ENCODE measurements at places on chromosomes 12 and 14.

GRCh38 chr14:100237735-100238418 is 1.1 kb upstream of the YY1 start:
- no peak for DNase-seq

DNA sequence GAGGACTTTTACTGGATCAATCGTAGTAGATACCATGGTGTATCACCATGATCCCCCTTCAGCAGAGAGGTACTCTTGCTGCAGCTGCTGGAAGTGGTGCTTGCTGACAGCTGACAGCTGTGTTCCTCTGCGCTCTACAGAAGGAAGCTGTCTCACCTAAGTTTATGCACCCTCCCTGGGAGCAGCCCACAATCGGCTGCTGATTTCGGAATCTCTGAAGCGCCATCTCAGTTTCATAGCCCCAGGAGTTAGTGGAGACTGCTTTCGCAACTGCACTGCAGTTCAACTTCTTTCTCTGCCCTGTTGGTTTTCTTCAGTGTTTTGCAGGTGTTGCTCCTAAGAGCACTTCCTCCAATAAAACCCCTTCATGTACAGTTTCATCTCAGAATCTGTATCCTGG is 237.9 kb downstream of the PAWR start:
- DNase-seq, result no peak

DNA sequence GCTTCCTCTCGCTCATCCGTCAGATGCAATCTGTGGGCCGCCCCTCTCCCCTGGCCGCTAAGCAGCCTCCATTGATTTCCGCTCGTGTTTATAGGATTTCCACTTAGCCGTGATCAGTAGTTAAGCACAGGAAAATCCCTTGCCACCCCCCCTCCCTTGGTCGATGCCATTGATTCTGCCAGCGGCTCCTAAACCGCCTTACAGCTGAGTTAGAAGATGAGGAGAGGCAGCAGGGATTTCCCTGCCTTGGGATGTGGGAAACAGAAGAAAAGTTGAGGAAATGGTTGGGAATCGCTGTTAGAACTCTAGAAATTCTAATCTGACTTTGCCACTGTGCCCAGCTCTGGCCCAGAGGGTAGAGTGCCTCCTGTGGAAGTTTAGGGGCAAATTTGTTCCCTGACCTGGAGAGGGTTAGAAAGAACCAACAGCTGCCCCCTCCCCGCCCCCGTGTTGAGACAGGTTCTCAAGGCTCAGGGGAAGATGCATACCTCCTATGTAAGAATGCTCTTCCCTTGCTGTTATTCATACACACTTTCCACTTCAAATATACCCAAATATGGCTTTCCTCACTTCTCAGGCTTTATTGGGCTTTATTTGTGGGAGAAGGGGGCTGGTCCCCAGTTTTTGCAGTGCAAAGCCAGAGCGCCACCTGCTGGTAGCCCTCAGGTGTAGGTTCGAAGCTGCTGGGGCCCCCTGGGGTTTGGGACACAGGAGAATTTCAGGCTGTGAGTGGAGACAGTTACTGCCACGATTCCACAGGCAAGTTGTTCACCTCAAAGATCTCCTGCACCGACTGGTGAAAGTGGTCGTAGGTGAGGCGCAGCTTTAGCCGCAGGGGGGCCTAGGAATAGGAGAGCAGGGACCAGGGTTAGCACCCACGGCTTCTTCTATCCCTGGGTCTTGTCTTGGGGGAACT is 3.2 kb downstream of the THTPA start:
- peak; percentile 78 for DNase-seq

GRCh38 chr14:23514644-23514957 is 37.0 kb downstream of the ZFHX2 start:
- no peak for DNase-seq

- no peak for DNase-seq
Observed at GRCh38 chr12:43285159-43285598, 266.8 kb downstream of the ADAMTS20 start.

- no peak for DNase-seq
Observed at GRCh38 chr12:79187032-79187431, 322.5 kb downstream of the SYT1 start.

GRCh38 chr12:64890873-64891468 is 66.5 kb downstream of the TBC1D30 start:
- DNase-seq, result peak; percentile 68

DNA sequence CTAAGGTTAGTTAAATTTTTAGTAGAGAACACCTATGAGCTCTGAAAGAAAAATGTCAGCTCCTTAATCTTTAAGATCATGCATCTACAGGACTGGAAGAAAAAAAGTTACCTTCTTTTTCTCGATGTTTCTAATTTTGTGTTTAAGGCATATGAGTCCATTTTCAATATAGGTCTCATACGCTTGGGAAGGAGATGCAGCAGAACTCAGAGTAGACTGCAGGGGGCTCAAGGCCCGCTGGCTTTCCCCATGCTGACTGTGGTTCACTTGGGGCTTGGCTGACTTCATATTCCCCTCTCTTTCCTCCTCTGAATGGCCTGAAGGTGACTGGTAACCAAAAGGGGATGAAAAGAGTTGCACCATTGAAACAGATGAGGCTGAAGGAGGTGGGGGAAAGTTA is 1.5 kb downstream of the CAPRIN2 start:
- peak; percentile 26 for DNase-seq

- DNase-seq, result no peak
Observed at GRCh38 chr14:72851635-72852034, 42.3 kb downstream of the DPF3 start.

DNA sequence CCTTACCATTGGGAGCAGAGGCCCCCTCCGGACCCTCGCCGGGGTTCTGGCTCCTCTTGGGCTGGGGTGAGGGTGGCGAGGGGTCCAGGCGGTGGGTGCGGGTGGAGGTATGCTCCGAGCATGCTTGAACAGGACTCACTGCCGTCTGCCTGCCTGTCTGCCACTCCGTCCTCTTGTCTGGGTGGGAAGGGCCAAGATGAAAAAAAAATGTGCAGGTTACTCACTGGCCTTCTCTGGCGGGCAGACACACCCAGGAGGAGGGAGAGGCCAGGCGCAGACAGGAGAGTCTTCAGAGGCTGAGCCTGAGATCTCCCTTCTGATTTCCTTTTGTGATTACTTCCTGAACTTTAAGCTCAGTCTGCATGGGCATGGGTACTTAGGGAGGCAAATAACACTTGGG is 76.1 kb downstream of the STON2 start:
- DNase-seq, result no peak

DNA sequence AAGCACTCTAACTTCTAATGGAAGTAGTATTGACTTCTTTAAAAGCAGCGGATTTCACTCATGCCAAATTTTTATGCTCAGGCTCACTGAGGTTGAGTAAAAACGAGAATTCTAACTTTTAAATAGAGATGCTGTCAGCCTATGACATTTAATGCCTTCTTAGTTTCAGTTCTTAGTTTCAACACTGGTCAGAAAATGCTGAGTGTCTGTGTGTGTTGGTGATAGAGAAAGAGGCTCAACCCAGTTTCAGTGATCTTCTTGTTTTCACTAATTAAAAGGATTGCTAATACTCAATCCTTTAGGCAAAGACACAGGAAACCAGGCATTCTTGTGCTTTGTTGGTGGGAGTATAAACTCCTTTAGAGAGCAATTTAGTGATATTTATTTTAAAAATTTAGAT is 31.0 kb downstream of the PEBP1 start:
- no peak for DNase-seq

DNA sequence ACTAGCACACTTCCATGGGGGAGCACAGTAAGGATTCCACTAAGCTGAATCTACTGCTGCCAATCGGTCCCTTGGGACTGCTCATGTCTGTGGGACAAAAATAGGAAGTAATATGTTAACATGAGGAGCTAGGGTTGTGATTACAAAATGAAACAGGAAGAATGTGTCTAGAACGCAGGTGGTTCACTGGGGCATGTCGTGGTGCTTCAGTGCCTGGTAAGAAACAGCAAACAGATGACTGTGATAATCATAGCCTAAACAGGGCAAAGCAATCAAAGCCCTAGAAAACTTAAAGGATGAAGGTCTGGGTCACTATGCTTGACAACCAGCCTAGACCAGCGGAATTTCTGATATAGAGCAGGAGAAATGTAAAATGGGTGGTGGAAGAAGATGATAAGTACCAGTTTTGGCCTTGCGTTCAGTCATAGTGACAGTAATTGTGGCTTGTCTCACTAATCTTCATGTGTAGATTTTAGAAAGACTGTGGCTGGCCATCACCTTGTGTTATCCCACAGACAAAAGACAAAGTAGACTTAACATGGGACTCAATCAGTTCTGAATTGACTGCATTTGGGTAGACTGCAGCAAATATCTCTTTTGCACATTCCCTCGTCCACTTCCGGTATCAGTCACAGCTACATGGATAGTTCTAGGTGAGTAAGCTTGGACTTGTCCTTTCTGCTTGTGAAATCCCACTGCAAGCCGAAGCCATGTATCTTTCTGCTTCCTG is 51.4 kb downstream of the WASHC3 start:
- DNase-seq, result peak; percentile 90

GRCh38 chr12:52655720-52656124 is 3.7 kb upstream of the KRT2 start:
- no peak for DNase-seq

- no peak for DNase-seq
Observed at GRCh38 chr12:55039395-55040354, 19.9 kb downstream of the NEUROD4 start.

GRCh38 chr12:22124987-22125386 is 79.0 kb downstream of the CMAS start:
- no peak for DNase-seq

All from B cell (primary cell).